ENCODE measurements at places on chromosomes 13 and 19. TPM values are rescaled to one million over a fixed set of nuclear protein-coding genes. Genes with fewer than 3 reads are reported as not detected.

ADAMTS10 gene
- 32.2 TPM for total RNA-seq

GRCh38 chr13:44136696-44137268 lies 236.8 kb upstream of the SERP2 start:
- peaks cover 8% of the 10 kb centered on the region for H3K4me1 ChIP-seq
- no peak overlapping the region for H3K27ac ChIP-seq
- DNase-seq: no peak

GSX1 gene
- 0.22 TPM for total RNA-seq

DNA sequence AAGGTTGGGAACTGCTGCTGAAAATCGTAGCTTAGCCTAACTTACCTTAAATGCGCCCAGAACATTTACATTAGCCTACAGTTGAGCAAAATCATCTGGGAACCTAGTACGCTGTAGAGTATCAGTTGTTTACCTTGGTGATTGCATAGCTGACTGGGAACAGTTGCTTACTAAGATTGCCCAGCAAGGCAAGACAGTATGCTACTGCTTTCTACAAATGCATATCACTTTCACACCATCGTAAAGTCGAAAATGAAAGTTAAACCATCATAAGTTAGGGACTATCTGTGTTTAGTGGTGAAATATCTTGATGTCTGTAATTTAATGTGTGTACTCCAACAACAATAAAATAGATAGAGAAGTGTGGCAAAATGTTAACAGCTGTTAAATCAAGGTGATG lies 1670.6 kb upstream of the PCDH20 start:
- no peaks in the 10 kb centered on the region for H3K27me3 ChIP-seq
- H3K36me3 ChIP-seq: no peaks in the 10 kb centered on the region
- no peaks in the 10 kb centered on the region for H3K4me1 ChIP-seq
- no peak overlapping the region for H3K27ac ChIP-seq
- DNase-seq: no peak
- no peak overlapping the region for H3K4me3 ChIP-seq

SIN3B gene
- total RNA-seq: 33.5 TPM

GRCh38 chr13:97716746-97717145 lies 236.7 kb upstream of the IPO5 start:
- no peak overlapping the region for H3K27ac ChIP-seq
- H3K36me3 ChIP-seq: no peaks in the 10 kb centered on the region
- no peaks in the 10 kb centered on the region for H3K27me3 ChIP-seq
- H3K4me3 ChIP-seq: no peak overlapping the region

DNA sequence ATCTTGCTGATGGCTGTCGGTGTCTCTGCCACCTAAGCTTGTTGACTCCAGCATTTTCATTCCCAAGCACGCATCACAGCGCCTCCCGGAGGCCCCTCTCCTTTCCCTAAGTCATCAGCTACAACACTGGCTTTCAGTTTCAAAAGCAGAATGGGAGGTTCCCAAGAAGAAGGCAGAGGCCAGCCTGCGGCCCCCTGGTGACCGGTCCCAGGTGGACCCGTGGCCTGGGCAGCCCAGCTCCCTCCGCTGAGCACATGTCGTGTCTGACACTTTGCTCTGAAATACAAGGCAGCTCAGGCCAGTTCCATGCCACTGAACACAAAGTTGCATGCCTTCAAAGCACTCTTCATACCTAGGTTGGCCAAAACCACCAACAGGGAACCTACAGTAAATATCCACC lies 8.5 kb downstream of the MLLT1 start:
- no peaks in the 10 kb centered on the region for H3K27me3 ChIP-seq
- peaks cover 65% of the 10 kb centered on the region for H3K4me1 ChIP-seq
- DNase-seq: no peak
- peaks cover 51% of the 10 kb centered on the region for H3K36me3 ChIP-seq
- no peak overlapping the region for H3K4me3 ChIP-seq

- H3K27ac ChIP-seq: no peak overlapping the region
- no peaks in the 10 kb centered on the region for H3K4me1 ChIP-seq
- H3K36me3 ChIP-seq: no peaks in the 10 kb centered on the region
- H3K4me3 ChIP-seq: no peak overlapping the region
These were observed 24.3 kb downstream of the FGF21 start for GRCh38 chr19:48779636-48780035.

GRCh38 chr19:46409191-46409590 lies 4.2 kb downstream of the CCDC8 start:
- no peak for DNase-seq
- no peak overlapping the region for H3K4me3 ChIP-seq
- H3K27me3 ChIP-seq: peaks cover 25% of the 10 kb centered on the region
- peaks cover 9% of the 10 kb centered on the region for H3K36me3 ChIP-seq

GRCh38 chr13:49608651-49609331 lies 19.5 kb upstream of the ARL11 start:
- no peak overlapping the region for H3K27ac ChIP-seq
- no peak overlapping the region for H3K4me3 ChIP-seq
- DNase-seq: no peak
- H3K27me3 ChIP-seq: no peaks in the 10 kb centered on the region
- no peaks in the 10 kb centered on the region for H3K36me3 ChIP-seq

DNA sequence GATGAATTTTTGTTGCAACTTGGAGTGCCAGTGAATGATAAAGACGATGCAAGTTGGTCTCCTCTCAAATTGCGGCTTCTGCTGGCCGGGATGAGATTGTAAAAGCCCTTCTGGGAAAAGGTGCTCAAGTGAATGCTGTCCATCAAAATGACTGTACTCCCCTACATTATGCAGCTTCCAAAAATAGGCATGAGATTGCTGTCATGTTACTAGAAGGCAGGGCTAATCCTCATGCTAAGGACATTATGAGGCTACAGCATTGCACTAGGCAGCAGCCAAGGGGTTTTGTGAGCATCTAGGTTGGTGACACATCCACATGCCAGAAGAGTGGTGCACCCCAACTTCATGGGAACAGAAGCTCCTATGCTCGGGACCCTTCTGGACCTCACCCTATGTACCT lies 22.2 kb upstream of the KLF5 start:
- DNase-seq: no peak
- no peak overlapping the region for H3K4me3 ChIP-seq
- H3K4me1 ChIP-seq: no peaks in the 10 kb centered on the region
- no peak overlapping the region for H3K27ac ChIP-seq
- no peaks in the 10 kb centered on the region for H3K27me3 ChIP-seq

All from spinal cord (tissue), 10 donors.